ENCODE measurements at places on chromosomes 2 and 18.

GRCh38 chr2:624096-624495 lies 53.1 kb downstream of the TMEM18 start:
- no peak for DNase-seq

DNA sequence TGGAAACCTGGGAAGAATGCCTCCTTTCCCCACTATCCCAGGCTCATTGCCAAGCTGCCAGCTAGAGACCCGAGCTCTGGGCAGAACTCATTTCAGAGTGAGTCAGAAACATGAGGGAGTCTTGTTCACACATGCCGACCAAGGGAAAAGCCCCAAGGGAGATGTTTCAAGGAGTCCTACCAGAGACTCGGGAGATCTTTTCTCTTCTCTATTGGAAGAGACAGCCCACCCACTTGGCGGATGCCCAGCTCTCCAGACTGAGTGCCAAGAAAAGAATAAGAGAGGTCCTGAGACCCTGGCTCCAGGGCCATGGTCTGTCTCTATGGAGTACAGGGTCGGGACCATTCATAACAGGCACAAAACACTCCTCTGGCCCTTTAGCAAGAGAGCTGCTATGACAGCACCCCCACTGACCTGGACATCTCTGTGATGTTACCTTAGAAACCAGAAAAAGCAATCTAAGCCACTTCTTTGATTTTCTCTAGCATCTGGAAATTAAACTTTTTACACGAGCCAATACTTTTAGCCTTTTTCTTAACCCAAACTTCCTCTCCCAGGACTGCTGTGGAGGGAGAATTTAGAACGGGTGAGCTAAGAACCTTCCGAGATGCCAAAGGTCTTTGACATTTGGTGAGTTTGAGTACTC lies 18.5 kb upstream of the IGFBP5 start:
- DNase-seq: peak; percentile 97

GRCh38 chr18:10776493-10776892 lies 250.7 kb downstream of the NAPG start:
- no peak for DNase-seq

GRCh38 chr2:181371782-181372645 lies 85.2 kb upstream of the ITGA4 start:
- DNase-seq: peak; percentile 91

- DNase-seq: no peak
Measured at GRCh38 chr2:70510313-70510712, 43.3 kb downstream of the TGFA start.

- peak; percentile 85 for DNase-seq
Measured at GRCh38 chr2:178553047-178553446, 72.8 kb downstream of the PLEKHA3 start.

DNA sequence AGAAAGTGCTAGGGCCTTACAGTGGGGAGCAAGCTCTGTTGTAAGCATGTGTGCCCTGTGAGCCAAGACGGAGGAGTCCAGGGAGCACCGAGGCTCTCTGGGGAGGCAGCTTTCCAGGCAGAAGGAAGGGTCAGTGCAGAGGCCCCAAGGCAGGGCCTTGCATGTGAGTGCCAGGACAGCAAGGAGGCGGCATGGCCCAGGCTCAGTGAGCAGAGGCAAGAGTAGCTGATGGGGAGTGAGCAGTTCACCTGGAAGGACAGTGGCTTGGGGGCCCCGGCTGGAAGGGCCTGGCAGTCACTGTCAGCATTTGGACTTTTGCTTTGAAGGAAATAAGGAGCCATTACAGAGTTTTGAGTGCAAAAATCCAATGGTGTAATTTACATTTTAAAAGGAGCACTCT lies 223.8 kb upstream of the RAB12 start:
- no peak for DNase-seq

- DNase-seq: peak; percentile 45
Measured at GRCh38 chr2:164785457-164785856, 56.2 kb downstream of the COBLL1 start.

GRCh38 chr2:133557614-133558013 lies 10.6 kb downstream of the NCKAP5 start:
- no peak for DNase-seq

DNA sequence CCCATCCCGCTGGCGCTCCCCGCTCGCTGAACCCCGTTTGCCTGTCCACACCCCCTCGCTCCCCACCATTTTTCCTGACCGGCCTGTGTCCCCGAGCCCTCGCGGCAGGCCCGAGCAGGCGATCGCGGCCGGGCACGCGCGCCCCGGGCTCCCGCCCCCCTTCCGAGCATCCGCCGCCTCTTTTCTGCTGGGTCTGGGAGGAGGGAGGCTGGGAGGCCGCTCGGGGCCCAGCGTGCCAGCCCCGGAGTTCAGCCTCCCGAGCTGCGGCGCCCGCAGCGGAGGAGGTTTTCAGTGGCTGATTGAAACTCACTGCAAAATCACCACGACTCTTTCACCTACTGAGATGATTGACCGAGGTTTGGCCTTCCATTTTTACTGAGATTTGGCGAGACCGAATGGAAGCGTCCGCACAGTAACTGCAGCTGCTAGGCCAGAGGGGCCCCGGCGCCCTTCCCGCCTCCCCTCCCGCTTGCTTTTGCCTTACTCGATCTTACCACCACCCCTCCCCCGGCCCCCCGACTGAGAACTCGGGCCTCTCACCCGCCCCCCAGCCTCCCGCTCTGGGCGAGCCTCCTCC lies 4.8 kb downstream of the SOX11 start:
- peak; percentile 61 for DNase-seq

- no peak for DNase-seq
Measured at GRCh38 chr2:69780921-69781320, 39.0 kb downstream of the ANXA4 start.

Measured in fibroblast of skin of abdomen (primary cell).